ENCODE measurements at places on chromosomes 7 and 10.

DNA sequence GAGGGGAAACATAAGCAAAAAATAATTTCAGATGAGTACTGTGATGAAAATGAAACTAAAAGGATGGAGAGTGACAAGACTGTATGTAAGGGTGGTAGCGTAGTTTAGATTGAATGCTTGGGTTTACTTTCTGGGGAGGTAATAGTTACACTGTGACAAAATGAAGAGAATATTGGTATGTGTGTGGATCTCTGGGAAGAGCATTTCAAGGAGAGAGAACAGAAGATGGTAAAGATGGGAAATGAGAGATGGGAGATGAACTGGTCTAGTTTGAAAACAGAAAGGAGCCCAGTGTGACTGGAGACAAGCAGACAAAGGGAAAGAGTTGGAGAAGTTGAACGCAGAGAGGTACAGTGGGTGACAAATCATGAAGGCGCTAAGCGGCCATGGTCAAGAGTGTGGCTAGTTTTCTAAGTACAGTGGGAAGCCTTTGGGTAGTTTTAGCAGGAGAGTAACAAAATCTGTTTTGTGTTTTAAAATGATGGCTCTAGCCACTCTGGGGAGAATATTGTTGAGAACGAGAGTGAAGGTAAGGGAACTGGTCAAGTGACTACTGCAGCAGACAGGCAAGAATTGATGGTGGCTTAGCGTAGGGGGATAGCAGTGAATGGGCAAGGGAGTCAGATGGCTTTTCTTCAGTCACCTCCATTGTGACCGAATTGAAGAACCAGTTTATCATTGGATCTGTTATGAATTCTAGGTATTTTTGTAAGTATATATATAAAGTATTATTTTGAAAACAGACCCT, 22.6 kb downstream of the PALS2 start:
- DNase-seq: no peak

DNA sequence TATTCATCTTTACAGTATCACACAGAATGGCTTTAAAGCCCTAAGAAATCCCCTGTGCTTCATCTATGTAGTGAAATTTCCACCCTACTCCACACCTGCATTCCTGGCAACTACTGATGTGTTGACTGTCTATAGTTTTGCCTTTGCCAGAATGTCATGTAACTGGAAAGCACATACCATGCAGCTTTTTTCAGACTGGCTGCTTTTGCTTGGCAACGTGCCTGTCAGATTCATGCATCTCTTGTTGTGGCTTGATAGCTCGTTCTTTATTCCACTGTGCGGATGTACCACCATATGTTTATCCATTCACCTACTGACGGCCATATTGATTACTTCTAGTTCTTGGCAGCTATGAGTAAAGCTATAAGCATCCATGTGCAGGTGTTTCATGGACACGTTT, 30.6 kb downstream of the RBM17 start:
- DNase-seq: no peak

DNA sequence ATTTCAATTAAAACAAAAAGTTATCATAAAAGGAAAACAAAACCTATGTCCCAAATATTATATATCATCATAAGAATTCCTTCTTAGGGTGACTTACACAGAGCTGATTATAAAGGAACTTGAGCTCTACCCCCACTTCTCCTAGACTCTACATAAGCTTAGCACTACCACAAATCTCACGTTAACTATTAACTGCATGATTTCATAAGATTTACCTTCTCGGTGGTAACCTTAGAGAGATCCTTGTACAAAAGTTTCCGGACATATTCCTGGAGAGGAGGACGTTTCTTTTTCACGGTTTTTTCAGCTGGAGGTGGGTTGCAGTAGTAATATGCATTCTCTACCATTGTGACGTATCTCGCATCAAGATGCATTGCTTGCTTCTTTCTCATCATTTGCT, 83.7 kb downstream of the UPF2 start:
- no peak for DNase-seq

GRCh38 chr7:100215895-100216294, 3.9 kb upstream of the PVRIG start:
- no peak for DNase-seq

- no peak for DNase-seq
These were observed 128.3 kb downstream of the GATA3 start for GRCh38 chr10:8182806-8183205.
